ENCODE measurements at places on chromosomes 2 and 18. TPM values are rescaled to one million over a fixed set of nuclear protein-coding genes. Genes with fewer than 3 reads are reported as not detected.

The SLC35G4 gene
- not detected for polyA plus RNA-seq

DNA sequence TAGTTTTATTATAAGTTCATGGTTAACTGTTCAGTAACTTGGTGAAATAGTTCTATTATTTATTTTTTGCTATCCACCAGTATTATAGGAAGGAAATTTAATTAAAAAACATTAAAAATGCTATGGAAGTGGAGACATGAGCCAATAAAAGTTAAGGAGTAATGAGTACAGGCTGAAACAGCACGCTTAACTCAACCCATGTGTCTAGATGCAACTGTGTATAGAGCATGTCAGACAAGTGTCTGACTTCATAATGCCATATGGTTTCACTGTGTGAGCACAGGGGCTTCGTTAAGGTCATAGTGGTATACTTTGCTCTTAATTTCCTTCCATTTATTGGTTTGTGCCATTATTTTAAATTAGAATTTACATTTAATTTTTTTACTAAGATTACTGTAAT is 566.8 kb upstream of the NRP2 start:
- no peak for DNase-seq

GRCh38 chr2:226898897-226899296 is 63.0 kb downstream of the RHBDD1 start:
- no peak for DNase-seq

GRCh38 chr2:231597627-231598026 is 5.0 kb downstream of the TEX44 start:
- peak; percentile 28 for DNase-seq

The POMC gene
- 7.8 TPM for polyA plus RNA-seq

The KIAA1328 gene
- polyA plus RNA-seq, result 1.4 TPM

GRCh38 chr2:68345129-68345875 is 19.8 kb upstream of the PLEK start:
- no peak for DNase-seq

- no peak for DNase-seq
Observed at GRCh38 chr2:204655101-204655500, 109.8 kb downstream of the PARD3B start.

The PARD6G gene
- 0.69 TPM for polyA plus RNA-seq

- no peak for DNase-seq
Observed at GRCh38 chr2:101740555-101740964, 43.1 kb downstream of the MAP4K4 start.

- DNase-seq, result no peak
Observed at GRCh38 chr2:130353291-130354138, 2.3 kb upstream of the PTPN18 start.

The PASK gene
- polyA plus RNA-seq, result 0.84 TPM

- no peak for DNase-seq
Observed at GRCh38 chr18:35941299-35941698, 31.2 kb upstream of the RMP24 start.

DNA sequence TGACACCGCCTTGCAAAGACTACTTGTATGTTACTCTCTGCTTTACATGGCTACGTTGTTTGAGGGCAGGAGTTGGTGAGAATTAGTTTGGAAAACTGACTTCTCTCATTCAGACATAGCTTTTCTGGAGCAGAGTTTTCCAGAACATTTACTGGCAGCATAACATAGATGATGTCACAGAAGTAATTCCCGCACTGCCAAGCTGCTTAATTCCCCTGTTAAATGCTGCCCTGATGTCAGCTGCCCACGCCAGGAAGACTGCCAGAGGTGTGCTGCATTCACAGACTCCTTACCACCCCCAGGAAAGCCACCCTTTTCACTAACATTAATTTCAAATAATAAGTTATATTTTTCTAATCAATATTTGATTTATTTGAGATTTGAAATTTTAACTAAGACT is 24.7 kb upstream of the PTPN2 start:
- DNase-seq, result no peak

GRCh38 chr2:120771781-120772208 is 36.1 kb downstream of the GLI2 start:
- no peak for DNase-seq

DNA sequence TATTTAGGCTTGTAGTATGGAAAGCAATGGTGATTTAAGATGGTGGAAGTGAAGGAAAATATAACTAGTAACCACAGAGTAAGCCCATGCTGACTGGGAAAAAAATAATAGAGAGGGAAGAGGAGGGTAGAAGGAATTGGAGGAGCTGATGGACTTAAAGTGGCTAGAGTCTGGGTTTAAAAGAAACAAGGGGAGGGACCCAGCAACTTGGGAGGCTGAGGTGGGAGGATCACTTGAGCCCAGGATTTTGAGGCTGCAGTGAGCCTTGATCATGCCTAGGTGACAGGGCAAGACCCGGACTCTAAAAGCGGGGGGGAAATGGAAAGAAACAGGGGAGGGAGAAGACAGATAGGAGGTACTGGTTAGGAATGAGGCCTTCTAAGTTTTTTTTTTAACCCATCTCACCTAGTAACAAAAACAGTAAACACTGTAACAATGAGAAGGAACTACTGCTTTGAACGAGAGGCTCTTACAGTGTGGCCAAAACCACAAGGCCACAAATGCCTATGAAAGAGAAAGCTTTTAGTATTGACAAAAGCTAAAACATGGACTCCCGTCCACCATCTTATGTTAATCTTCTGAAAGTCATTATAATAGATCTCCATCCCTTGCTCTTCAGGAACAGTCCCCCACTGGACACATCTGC is 26.6 kb downstream of the METTL8 start:
- no peak for DNase-seq

The ACTR3 gene
- 15.3 TPM for polyA plus RNA-seq

GRCh38 chr2:202400941-202401340 is 24.8 kb downstream of the BMPR2 start:
- DNase-seq, result no peak

GRCh38 chr2:86788881-86789686 is 1.6 kb downstream of the CD8A start:
- no peak for DNase-seq

DNA sequence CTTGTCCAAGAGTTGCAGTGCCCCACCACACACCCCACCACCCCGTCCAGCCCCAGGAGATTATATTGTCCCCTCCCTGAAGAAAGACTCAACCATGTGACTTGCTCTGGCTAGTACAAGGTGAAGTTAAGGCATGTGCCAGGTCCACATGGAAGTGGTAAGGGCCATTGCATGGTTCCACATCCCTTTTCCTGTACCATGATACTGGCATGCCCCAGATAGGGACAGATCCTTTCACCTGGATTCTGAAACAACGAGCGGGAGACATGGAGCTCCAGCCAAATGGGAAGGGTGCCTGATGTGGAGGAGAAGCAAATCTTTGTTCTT is 141.5 kb upstream of the APCDD1 start:
- DNase-seq, result no peak

The CYTIP gene
- polyA plus RNA-seq, result 1.00 TPM

DNA sequence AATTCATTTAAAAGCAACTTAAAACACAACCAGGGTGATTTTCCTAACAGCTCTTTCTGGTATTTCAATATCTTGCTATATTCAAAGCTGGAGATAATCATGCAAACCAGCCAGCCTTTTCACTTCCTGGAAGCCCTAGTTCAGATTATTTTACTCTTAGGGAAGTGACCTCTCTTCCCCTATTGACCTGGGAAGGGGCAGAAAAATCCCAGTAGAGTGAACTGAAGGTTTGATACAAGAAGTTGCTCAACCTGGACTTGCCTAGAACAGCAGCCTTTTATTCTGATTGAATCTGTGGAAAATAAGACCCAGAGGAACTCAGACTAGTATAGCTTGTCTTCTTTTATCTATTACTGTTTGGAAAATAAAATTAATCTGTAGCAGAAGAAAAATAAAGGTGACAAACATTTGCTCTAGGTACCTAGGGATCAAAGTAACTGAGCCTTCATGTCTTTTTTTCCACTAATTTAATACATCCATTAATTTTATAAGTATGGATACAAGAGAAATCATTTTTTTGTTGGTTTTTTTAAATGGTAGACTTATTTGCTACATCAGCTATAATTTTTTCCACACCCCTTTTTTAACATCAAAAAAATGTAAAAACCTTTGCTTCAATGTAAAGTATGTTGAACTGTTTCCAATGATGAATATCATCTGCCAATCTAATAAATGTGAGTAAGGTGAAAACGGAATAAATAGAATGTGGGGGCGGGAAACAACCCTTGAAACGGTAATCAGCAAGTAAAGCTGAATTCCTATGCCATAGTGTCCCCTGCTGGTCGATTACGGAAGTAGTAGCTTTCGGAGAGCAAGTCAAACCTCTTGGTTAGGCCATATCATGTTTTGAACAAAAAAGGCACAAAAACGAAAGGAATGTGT is 629.9 kb downstream of the NRXN1 start:
- peak; percentile 17 for DNase-seq

The BIN1 gene
- polyA plus RNA-seq, result 9.6 TPM

The SALL3 gene
- 0.04 TPM for polyA plus RNA-seq

The DOK1 gene
- 6.0 TPM for polyA plus RNA-seq

- peak; percentile 52 for DNase-seq
Observed at GRCh38 chr2:134207589-134208209, 46.2 kb upstream of the MGAT5 start.

DNA sequence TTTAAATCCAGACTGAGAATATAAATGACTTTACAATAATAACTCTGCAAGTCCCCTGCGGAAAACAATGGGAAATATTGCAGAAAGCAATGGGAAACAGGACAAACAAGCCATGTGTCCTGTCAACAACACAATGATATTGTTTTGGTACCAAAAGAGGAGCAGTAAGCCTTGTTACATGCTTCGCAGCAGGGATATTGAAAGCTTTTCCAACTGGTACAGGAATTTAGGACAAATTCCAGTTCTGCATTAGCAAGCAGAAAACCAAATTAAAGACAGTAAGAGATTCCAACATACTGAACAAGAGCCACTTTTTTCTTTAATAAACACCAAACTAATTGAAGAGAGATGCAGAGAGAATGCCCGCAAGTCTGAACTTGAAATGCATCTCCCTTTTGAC is 30.0 kb downstream of the FRZB start:
- no peak for DNase-seq

DNA sequence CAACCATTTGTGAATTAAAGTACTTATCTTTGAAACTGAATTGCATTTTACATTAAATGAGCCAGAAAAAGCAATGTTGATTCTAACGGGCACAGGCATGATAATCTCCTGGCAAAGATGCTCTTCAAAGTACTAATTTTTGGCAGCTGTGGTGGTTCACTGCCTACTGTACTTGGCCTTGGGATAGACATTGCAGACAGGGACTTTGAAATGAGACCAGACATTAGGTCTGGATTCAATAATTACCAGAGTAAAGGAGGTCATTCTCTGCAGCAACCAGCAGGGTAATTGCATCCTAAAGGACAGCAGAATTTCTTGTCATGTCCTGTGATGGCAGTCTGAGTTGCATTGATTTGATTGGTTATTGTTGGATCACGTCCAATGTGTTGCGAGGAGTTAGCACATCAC is 986.5 kb downstream of the TDRD15 start:
- DNase-seq, result no peak

The SFXN5 gene
- 8.2 TPM for polyA plus RNA-seq

The ARHGAP28 gene
- polyA plus RNA-seq, result 0.61 TPM

DNA sequence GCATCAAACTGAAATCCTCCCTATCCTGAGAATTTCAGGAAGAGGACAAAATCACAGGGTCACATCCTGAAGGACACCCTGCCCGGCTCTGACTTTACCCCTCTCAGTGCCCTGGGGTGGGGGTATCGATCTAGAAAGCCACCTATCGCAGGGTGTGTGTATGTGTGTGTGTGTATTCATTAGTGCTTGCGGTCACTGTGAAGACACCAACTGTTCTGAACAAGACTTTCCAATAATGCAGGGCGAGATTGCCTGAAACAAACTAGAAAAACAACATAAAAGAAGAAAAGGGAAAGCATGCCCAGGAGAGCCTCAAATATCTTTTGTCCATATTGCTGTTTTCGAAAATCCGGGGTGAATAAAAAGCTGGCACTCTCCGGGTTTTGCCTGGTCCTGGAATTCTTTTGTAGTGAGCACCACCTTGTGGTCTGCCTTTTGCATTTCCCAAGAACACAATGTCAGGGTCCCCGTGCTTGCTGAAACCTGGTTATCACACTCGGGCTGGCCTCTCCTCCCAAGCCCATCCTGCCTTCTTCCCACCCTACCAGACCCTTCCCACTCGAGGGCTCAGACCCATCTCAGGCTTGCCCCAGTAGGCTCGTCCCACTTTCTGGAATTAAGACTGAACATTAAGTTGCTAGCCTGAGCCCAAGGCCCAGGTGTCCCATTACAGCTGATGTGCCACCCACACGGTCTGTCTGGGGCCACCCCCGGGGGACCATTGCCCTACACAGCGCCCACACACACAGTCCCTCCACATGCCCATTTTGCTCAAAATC is 25.0 kb upstream of the COPS8 start:
- DNase-seq, result peak; percentile 51

- no peak for DNase-seq
Observed at GRCh38 chr2:106073678-106074406, 120.3 kb downstream of the UXS1 start.

DNA sequence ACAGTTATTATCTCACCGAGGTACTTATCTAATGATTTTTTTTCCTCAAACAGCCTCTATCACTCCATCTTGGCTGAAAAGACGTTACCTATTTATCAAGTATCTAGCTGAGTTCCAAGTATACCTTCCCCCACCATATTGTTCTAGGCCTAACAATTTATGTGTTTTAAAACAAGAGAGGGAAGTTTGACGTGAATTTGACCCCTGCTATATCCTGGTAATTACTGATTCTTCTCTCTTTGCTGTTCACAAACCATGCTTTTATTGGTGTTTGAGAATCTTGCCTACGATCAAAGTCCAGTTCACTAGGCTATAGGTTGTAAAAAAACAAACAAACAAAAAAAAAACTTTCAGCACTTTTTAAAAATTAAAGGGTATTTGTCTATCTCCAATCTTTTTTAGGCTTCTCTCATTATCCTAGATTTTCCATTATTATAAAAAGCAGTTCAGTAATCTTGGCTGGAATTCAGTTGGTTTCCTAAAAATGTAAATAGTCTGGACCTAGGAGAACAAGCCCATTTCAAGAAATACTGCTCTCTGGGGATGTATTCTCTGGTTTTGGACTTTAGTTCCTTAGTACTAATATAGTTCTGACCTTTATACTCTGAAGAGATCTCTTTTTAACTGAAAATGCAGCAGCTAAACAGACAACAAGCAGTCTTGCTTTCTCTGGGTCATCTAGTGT is 505.4 kb downstream of the CPS1 start:
- DNase-seq, result no peak

The RAX gene
- not detected for polyA plus RNA-seq

- DNase-seq, result no peak
Observed at GRCh38 chr18:55927831-55928230, 339.8 kb upstream of the TCF4 start.

- DNase-seq, result no peak
Observed at GRCh38 chr18:72261590-72261989, 282.6 kb downstream of the CBLN2 start.

DNA sequence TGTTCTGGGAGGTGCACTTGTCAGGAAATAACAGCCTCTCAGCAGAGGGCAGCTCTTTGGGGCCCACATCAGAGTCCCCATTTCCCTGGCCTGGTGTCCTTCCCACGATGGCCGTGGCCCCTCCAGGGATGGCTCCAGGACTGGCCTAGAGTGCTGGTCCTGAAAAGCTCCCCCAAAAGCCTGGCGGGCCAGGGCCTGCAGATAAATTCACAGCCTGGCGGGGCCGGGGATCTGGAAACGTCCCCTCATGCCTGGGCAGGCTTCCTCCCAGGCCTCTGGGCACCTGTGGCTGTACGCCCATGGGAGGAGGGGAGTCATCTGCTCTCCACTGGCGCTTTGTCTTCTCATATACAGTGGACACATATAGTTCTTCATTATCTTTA is 52.6 kb upstream of the HS6ST1 start:
- no peak for DNase-seq
